RKO (cell line): ENCODE measurements at places on chromosomes 6 and 20.

DNA sequence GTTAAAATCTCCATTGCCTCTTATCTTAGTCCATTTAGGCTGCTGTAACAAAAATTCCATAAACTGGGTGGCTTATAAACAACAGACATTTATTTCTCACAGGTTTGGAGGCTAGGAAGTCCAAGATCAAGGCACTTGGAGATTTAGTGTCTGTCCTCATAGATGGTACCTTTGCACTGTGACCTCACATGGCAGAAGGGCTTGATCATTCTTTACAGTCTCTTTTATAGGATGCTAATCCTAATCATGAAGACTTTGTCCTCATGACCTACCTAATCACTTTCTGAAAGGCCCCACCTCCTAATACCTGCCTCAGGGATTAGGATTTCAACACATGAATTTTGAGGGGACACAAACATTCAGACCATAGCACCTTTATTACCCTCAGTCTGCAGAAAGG, 6.6 kb downstream of the GLO1 start:
- DNase-seq: no peak

DNA sequence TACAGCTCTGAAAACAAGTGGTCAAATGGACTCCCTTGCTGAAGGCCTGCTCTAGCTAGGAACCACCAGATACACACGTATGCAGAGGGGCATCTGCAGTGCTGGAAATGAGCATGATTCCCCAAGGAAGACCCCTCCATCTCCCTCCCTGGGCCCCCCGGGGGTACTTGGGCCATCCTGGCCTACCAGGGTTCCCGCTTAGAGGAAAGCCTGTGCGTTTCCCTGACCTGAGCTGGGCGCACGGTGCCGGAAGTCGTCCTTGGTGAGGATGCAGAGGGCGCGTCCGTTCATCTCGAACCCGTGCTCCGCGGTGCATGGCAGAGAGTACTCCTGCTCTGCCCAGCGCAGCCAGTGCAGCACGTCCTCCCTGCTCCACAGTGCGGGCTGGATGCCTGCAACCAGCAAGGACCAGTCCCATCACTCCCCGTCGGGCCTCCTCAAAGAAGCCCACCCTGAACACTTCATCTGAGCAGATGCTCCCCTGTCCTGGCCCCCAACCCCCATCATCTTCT, 11.8 kb downstream of the ETV7 start:
- DNase-seq: no peak

GRCh38 chr6:130233330-130233729, 10.6 kb upstream of the SAMD3 start:
- no peak for DNase-seq

GRCh38 chr6:147029923-147030322, 174.3 kb upstream of the STXBP5 start:
- DNase-seq: no peak

- DNase-seq: no peak
Observed at GRCh38 chr6:159616456-159616855, 76.6 kb downstream of the SOD2 start.

DNA sequence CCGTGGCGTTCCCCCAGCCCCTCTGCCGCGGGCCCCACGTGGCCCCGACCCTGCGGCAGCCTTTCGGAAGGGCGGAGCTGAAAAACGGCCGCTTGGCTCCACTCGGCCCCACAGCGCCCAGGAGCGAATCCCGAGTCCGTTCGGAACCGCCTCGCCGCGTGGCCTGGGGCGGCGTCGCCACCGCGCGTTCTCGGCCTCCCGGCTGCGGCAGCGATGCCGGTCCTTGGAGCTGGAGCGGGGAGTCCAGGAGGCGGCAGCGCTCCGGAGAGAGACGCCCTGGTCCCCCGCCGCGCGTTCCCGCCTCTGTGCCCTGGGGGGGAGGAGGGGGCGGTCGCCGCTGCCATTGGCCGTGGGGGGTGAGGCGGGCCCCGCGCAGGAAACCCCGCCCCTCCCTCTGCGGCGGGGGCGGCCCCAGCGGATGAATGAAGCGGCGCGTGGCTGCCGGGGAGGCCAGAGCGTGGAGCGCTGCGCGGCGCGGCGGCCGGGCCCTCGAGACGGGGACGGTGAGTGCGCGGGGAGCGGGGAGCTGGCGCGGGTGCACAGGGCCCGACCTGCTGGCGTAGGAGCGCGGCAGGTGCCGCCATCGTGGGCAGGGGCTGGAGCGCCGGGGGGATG, at the start of gene SLCO4A1:
TSS of gene SLCO4A1 (plus strand) at position 453 of the 615 bp plus-strand sequence. CDS start 13,952 bp downstream, outside the sequence.
- DNase-seq: peak; percentile 87

GRCh38 chr6:6932968-6933367, 174.8 kb upstream of the RREB1 start:
- no peak for DNase-seq

DNA sequence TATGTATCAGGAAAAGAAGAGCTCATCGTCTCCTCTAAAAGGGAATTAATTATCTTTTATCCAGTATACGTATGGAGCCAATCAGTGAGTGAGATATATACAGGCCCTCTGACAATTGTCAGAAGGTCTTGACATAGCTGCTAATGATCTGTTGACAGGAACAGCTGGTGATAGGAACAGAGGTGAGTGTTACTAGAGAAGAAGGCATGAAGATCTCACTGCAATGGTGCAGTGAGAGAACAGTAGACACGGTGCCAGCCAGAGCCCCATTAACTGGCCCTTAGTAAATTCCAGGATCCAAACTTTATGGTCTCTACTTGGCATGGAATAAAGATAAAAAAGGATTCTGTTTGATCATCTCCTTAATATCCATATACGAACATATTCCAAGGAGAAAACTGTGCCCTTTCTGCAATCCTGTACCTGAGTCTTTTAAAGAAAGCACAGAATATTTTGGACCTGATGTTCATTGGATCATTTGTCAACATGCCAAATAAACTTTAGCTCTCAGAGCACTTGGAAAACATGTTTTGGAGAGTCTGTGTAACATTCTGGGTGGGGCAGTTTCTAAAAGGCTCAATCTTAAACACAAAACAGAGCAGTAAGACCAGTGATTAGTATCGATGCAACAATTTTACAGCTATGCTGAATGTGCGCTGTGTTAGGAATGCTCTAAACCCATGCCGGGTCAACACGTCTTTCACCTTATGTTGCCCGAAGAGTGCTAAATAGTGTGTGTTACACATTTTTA, 135.8 kb upstream of the CITED2 start:
- no peak for DNase-seq

GRCh38 chr20:8524101-8525016, 392.3 kb downstream of the PLCB1 start:
- no peak for DNase-seq

- no peak for DNase-seq
Observed at GRCh38 chr20:13625304-13625979, 13.3 kb downstream of the TASP1 start.

DNA sequence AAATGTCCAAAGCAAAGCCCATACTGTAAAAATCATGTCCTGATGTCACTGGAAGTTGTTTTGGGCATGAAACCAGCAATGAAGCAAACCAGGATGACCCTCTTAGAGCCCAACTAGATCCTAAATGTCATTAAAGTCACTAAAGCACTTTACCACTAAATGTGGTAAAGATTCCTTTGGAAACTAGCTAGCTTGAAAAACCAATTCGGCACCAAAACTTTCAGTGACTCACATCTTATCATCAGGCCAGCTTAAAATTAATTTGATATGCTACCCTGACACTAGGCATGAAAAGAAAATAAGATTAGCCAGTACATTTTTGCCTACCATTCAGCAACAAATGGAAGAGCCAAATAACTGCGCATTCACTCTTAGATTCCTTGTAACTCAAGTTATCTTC, 145.8 kb downstream of the PACRG start:
- no peak for DNase-seq

- no peak for DNase-seq
Observed at GRCh38 chr6:30679765-30680535, 6.5 kb downstream of the PPP1R18 start.

- no peak for DNase-seq
Observed at GRCh38 chr6:118843685-118844390, 50.1 kb upstream of the ASF1A start.

- no peak for DNase-seq
Observed at GRCh38 chr6:10300071-10300470, 114.8 kb downstream of the TFAP2A start.

DNA sequence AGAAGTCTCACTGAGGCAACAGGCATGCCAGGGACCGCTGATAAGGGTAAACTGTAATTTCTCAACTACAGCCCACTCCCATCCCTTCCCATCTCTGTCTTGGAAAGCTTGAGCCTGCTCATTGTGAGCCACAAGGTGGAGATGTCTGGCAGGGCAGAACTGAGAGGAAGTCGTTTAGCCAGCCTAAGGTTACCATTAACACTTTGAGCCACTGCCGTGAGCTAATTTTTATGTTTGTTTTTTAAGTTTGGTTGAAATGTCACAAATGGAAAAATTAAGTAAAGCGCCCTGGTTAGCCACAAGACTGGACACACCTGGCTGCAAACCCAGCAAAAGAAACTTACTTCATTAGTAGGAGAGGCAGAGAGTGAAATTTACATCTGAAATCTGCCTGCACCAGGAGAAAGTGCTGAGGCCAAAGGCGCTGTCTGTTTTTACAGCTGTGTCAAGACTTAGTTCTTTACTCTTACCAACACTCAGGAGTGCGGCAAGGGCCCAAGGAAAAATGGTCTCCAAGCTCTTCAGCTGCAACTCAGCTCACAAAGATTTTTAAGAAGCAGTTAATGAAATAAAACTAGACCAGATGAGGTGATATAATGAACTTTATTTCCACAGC, 50.0 kb upstream of the FAM83C start:
- DNase-seq: no peak

DNA sequence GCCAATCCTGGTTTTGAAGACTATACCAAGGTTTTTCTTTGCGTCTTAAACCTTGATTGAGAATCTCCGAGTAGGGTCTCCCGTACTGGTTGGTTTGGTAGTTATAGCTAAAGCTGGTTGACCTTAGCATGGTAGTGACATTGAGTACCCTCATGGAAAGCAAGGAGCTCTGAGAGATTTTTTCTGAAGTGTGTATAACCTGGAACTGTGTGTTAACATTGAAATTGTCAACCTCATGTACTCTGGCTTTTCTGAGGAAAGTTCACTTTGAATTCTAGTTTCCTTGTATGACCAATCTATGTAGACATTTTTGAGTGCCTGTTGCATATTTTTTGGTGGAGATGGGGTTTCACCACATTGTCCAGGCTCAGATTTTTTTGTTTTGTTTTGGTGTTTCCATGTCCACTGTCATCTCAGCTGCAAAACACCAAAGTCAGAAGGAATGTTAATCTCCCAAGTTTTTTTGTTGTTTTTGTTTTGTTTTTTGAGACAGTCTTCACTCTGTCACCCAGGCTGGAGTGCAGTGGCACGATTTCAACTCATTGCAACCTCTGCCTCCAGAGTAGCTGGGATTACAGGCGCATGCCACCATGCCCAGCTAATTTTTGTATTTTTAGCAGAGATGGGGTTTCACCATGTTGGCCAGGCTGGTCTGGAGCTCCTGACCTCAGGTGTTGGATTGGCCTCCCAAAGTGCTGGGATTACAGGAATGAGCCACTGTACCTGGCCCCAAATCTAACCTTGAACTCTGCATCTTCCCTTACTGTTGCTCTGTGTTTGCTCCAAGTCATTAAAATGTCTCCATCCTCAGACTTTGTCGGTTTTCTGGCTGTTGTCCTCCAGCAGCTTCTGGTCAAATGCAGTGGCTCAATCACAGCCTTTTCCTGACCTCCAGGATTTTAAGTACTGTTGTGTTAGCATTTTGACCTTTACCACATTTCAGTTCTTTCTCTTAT, 4.3 kb downstream of the RPS12 start:
- DNase-seq: peak; percentile 52
